Osteoblast (primary cell): ENCODE measurements at places on chromosomes 4 and X. TPM values are rescaled to one million over a fixed set of nuclear protein-coding genes. Genes with fewer than 3 reads are reported as not detected.

The TNIP3 gene
- 0.59 and 0.72 TPM in 2 replicates for total RNA-seq

The GLRB gene
- 27.1 and 32.4 TPM in 2 replicates for total RNA-seq

The AFP gene
- not detected in 2 replicates for total RNA-seq

DNA sequence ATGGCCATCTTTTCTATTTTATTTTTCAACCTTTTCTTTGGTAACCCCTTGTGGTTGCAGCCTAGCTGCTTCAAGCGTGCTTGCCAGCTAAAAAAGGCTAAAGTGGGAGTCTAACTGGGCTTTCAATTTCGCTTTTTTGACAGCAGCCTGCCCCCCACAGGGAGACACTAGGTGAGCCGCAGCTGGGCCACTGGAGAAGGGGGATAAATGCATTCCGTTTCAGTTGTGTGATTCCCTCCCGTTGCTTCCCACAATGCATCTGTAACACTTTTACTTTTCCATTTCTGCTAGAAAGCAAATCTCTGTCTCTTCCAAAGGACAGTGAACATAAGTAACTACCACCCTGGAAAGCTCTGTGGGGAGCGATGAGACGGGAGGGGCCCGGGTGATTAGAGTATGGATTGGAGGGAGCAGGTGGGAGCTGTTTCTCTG is 86.3 kb upstream of the RAPGEF2 start:
- no peak for DNase-seq

GRCh38 chr4:89617317-89617716 is 219.6 kb downstream of the SNCA start:
- no peak for DNase-seq
